Thymus (tissue), 14 donors: ENCODE measurements at places on chromosomes 4 and X.

GRCh38 chr4:137519406-137519805, 12.9 kb downstream of the PCDH18 start:
- no peaks in the 10 kb centered on the region for H3K36me3 ChIP-seq
- H3K27me3 ChIP-seq, result no peaks in the 10 kb centered on the region
- no peaks in the 10 kb centered on the region for H3K4me1 ChIP-seq
- H3K27ac ChIP-seq, result no peak overlapping the region
- no peak for DNase-seq

GRCh38 chrX:9530848-9531274, 66.0 kb downstream of the TBL1X start:
- DNase-seq, result no peak
- no peaks in the 10 kb centered on the region for H3K36me3 ChIP-seq
- H3K27ac ChIP-seq, result no peak overlapping the region
- peak overlapping the region; percentile 17 for H3K4me3 ChIP-seq

- H3K27me3 ChIP-seq, result no peaks in the 10 kb centered on the region
- no peak overlapping the region for H3K4me3 ChIP-seq
- DNase-seq, result no peak
- H3K27ac ChIP-seq, result no peak overlapping the region
- H3K36me3 ChIP-seq, result no peaks in the 10 kb centered on the region
Measured at GRCh38 chr4:23320931-23321587, 568.8 kb downstream of the PPARGC1A start.

DNA sequence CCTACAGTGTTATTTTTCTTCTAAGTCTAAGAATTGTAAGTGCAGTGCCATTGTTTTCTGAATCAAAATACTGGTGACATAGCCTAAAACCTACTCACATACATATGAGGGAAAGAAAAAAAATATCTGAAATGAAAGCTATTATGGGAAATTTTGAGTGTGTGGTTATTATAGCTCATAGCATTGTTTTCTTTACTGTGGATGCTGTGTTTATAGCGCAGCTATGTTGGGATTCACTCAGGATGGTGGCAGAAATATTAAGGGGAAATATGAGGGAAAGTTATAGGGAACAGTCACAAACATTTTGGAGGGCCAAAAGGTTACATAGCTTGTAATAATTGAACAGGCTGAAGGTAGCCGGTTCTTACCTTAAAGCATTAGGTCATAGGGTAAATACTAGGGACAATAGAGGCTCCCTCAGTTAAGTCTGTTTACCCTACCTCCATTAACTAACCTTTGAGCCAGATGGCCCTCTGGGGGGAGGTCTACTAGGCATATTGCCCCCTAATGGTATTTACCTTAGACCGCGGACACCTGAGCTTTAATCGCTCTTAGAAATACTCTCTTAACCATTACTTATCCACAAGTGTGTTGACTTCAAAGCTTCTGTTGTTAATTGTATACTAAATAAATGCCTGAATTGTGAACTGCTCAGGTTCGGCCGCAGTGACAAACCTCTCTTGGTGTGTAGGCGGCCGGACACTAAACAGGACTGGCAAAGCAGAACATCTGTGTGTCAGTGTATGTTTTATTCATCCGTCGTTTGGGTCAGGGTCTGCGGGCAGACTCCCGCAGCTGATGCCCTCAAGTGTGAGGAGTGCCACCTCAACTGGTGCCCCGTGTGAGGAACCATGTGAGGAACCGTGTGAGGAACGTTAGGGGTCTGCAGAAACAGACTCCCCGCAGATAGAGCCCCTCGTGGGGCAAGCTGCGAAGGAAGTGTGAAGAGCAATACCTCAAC, 21.3 kb upstream of the SULT1B1 start:
- H3K4me1 ChIP-seq, result no peaks in the 10 kb centered on the region
- H3K27ac ChIP-seq, result no peak overlapping the region
- no peak for DNase-seq
- H3K4me3 ChIP-seq, result no peak overlapping the region
- no peaks in the 10 kb centered on the region for H3K27me3 ChIP-seq

- H3K4me1 ChIP-seq, result no peaks in the 10 kb centered on the region
- H3K4me3 ChIP-seq, result no peak overlapping the region
- H3K27me3 ChIP-seq, result no peaks in the 10 kb centered on the region
- no peak for DNase-seq
Measured at GRCh38 chrX:80285131-80285773, 135.0 kb upstream of the TENT5D start.

GRCh38 chr4:41327770-41328169, 71.0 kb downstream of the UCHL1 start:
- no peak overlapping the region for H3K4me3 ChIP-seq
- no peaks in the 10 kb centered on the region for H3K4me1 ChIP-seq
- no peaks in the 10 kb centered on the region for H3K27me3 ChIP-seq

- no peaks in the 10 kb centered on the region for H3K27me3 ChIP-seq
- H3K36me3 ChIP-seq, result no peaks in the 10 kb centered on the region
- H3K27ac ChIP-seq, result no peak overlapping the region
- no peak for DNase-seq
Measured at GRCh38 chr4:53717064-53717549, 125.8 kb upstream of the LNX1 start.

GRCh38 chrX:13179100-13179499, 134.7 kb upstream of the FAM9C start:
- no peaks in the 10 kb centered on the region for H3K27me3 ChIP-seq
- no peak overlapping the region for H3K27ac ChIP-seq
- H3K36me3 ChIP-seq, result no peaks in the 10 kb centered on the region
- no peak for DNase-seq
- no peak overlapping the region for H3K4me3 ChIP-seq
- H3K4me1 ChIP-seq, result peaks cover 19% of the 10 kb centered on the region

DNA sequence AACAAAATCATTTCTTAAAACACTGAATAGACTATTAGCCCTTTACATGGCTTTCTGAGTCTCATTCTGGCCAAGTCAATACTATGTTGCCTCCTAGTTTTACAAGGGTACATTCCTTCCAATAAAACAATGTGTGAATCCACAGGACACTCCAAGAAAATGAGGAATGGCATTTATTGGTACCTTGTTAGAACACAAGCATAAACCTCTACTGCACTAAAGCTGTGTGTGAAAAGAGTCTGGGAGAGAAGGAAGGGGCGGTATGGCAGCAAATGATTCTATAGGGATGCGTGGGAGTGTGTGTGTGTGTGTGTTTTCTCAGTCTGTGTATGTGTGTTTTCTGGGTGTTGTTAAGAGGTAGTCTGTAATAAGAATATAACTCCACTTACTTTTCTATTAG, 48.9 kb downstream of the CXCL1 start:
- H3K27me3 ChIP-seq, result no peaks in the 10 kb centered on the region
- no peak overlapping the region for H3K4me3 ChIP-seq
- H3K4me1 ChIP-seq, result no peaks in the 10 kb centered on the region

- H3K4me3 ChIP-seq, result no peak overlapping the region
- no peaks in the 10 kb centered on the region for H3K4me1 ChIP-seq
- no peaks in the 10 kb centered on the region for H3K27me3 ChIP-seq
- H3K27ac ChIP-seq, result no peak overlapping the region
- no peak for DNase-seq
- no peaks in the 10 kb centered on the region for H3K36me3 ChIP-seq
Measured at GRCh38 chrX:9062641-9063040, 28.7 kb upstream of the FAM9B start.

DNA sequence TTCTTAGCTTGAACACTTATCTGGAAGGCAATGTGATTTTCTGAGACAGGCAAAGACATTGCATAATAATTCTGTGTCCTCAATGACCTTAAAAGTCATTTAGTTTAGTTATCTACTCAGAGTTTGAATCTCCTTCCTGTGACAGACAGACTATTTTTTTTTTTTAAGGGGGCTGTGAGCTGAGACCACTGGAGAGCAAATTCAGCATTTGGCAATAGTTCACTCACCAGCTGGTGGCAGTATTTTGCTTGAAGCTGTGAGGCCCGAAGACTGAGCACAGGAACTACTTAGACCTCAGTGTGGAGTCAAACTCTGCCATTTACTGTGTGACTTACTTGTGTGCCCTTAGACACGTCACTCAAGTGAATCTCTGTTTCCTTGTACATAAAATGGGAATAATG, 22.9 kb upstream of the CPE start:
- H3K36me3 ChIP-seq, result no peaks in the 10 kb centered on the region
- no peak for DNase-seq
- H3K27ac ChIP-seq, result no peak overlapping the region
- no peak overlapping the region for H3K4me3 ChIP-seq
- H3K27me3 ChIP-seq, result no peaks in the 10 kb centered on the region

DNA sequence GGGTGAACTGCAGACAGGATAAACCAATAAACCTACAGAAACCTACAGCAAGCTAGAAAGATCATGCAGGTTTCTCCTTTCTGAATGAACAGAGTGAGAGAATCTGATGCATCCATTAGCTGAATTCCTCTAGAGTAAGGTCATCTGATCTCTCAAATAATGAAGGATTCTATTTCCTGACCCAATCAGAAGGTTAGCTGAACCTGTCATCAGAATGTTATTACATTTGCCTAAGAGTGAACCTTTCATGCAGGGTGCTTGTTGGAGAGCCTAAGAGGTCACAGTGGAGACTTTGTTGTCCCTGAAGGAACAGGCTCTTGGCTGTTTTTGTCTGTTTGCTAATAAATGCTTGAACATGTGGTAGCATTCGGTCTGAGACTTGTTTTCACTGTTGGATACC, 24.0 kb downstream of the MEPE start:
- no peak overlapping the region for H3K27ac ChIP-seq
- no peak for DNase-seq
- no peaks in the 10 kb centered on the region for H3K4me1 ChIP-seq
- H3K36me3 ChIP-seq, result no peaks in the 10 kb centered on the region

GRCh38 chrX:91039777-91040176, 394.9 kb upstream of the PABPC5 start:
- H3K27ac ChIP-seq, result no peak overlapping the region
- H3K36me3 ChIP-seq, result no peaks in the 10 kb centered on the region
- no peak overlapping the region for H3K4me3 ChIP-seq
- H3K27me3 ChIP-seq, result no peaks in the 10 kb centered on the region

DNA sequence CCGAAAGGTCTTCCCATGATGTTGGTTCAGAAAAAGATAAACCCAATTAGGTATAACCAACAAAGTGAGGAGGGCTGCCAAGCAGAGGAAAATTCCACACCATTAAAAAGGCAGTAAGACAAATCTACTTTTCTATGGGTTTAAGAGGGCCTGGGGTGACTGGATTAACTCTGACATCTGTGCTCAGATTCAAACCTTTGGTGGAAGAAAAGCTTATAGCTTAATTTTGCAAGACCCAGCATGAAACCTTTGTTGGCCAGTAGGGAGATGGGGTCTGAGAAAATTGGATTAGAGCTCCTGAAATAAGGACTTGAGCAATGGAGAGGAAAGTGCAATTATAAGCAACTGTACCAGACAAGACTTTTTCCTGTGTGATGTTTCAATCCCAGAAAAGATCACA, 104.2 kb downstream of the KDR start:
- no peaks in the 10 kb centered on the region for H3K4me1 ChIP-seq
- no peaks in the 10 kb centered on the region for H3K27me3 ChIP-seq
- DNase-seq, result no peak
- no peak overlapping the region for H3K4me3 ChIP-seq
- no peaks in the 10 kb centered on the region for H3K36me3 ChIP-seq

GRCh38 chr4:76747563-76747962, 150.4 kb downstream of the SOWAHB start:
- no peak overlapping the region for H3K4me3 ChIP-seq
- DNase-seq, result no peak
- no peaks in the 10 kb centered on the region for H3K4me1 ChIP-seq
- H3K27ac ChIP-seq, result no peak overlapping the region

GRCh38 chr4:137663251-137664045, 131.2 kb upstream of the PCDH18 start:
- no peaks in the 10 kb centered on the region for H3K27me3 ChIP-seq
- H3K4me1 ChIP-seq, result no peaks in the 10 kb centered on the region
- no peak overlapping the region for H3K27ac ChIP-seq
- no peak overlapping the region for H3K4me3 ChIP-seq

- H3K27me3 ChIP-seq, result no peaks in the 10 kb centered on the region
- H3K4me3 ChIP-seq, result no peak overlapping the region
- peaks cover 6% of the 10 kb centered on the region for H3K4me1 ChIP-seq
- no peaks in the 10 kb centered on the region for H3K36me3 ChIP-seq
Measured at GRCh38 chrX:151393514-151393913, 3.5 kb upstream of the VMA21 start.
